Hypothalamus (tissue), 51 donors: ENCODE measurements at places on chromosomes 12 and 14.

GRCh38 chr14:106235356-106236159 is 709.2 kb downstream of the TMEM121 start:
- DNase-seq = no peak

DNA sequence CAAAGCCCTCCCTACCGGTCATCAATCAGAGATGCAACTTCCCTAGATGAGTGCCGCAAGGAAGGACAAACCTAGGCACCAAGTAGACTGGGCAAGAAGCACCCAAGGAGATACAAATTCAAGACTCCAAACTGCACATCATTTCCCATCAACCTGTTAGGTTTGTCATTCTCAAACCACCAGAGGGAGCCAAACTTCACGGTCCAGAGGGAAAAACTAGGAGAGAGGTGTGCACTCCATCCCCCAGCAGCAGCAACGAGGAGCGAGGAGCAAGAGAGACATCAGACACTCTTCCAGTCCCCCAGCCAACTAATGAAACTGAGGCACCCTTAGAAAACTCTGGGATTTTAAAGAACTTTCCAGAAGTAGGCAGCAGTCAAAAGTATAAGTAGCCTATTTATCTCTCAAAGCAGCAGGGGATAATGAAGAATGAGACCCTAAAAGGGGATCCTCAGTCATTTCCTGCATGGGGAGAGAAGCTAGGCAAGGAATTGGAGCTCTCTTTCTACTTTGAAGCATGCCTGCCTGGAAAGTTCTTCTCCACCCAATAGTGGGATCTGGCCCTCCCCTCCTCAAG is 37.0 kb upstream of the NT5DC3 start:
- DNase-seq = no peak

- DNase-seq = no peak
Observed at GRCh38 chr12:67752226-67752732, 103.7 kb downstream of the DYRK2 start.

- DNase-seq = no peak
Observed at GRCh38 chr12:61018571-61018970, 1241.6 kb upstream of the USP15 start.

DNA sequence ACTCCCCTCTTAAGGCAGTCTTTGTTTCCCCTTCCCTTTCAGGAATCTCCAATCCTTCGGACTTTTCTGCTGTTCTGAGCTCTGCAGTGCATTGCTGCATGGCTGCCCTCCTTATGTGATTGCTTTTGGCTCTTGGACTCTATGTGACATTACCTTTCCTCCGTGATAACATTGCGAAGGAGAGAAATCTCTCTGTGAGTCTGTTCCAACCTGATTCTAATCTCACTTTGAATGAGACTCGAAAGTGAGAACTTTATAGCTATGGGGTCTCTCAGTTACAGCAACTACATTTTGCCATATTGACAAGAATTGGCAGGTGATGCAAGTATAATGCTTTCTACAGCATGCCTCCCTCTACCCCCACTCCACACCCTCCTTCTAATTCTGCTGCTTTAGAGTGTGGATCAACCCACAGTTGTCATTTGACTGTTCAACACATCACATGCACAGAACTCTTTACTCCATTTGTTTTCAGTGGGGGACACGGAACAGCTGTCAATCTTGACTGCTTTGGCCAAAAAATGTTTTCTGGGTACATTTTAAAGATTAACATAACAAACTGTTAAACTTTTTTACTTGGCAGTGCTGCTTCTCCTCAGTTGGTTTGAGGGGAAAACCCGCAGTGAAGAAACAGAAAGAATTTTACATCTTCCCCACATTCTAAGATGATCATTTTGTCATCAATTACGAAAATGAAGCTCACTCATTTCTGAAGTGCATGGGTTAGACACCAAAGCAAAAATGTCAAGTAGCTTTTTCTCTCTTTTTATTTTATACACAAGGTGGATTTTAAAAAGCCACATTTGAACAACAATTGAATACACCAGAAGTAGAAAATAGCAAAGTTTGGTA is 125.5 kb upstream of the RMST start:
- no peak for DNase-seq

GRCh38 chr14:93707475-93707874 is 80.8 kb downstream of the PRIMA1 start:
- DNase-seq = no peak

GRCh38 chr12:88897723-88898122 is 317.5 kb upstream of the KITLG start:
- DNase-seq = no peak

- no peak for DNase-seq
Observed at GRCh38 chr12:104222976-104223375, 7.4 kb downstream of the TXNRD1 start.

DNA sequence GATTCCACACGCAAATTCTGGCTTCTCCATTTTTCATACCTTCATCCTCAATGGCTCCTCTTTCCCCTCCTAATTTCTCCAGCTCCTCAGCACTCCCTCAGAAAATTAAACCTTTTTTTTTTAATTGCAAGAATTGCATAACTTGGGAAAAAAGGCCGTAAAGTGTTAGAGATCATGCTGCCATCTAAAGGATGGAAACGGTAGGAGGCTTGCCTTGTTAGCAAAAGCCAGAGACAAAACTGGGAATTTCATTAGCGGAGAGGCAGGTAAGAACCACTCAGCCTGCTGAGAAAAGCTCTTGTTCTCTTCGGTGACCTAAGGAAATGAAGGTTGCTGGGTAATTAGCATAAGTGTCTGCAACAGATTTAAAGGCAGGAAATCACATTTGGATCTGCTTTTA is 204.3 kb downstream of the AEBP2 start:
- DNase-seq = no peak

DNA sequence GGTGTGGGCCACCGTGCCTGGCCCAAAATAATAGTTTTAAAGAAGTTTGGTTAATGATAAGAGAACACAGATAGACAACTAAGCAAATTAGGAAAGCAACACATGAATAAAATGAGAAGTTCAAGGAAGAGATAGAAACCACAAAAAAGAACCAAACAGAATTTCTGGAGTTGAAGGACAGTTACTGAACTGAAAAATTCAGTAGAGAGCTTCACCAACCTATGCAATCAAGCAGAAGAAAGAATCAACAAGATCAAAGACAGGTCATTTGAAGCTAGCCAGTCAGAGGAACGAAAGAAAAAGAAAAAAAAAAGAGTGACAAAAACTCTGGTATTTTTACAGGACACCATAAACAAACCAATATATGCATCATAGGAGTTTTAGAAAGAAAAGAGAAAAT is 15.4 kb upstream of the KRT83 start:
- no peak for DNase-seq

DNA sequence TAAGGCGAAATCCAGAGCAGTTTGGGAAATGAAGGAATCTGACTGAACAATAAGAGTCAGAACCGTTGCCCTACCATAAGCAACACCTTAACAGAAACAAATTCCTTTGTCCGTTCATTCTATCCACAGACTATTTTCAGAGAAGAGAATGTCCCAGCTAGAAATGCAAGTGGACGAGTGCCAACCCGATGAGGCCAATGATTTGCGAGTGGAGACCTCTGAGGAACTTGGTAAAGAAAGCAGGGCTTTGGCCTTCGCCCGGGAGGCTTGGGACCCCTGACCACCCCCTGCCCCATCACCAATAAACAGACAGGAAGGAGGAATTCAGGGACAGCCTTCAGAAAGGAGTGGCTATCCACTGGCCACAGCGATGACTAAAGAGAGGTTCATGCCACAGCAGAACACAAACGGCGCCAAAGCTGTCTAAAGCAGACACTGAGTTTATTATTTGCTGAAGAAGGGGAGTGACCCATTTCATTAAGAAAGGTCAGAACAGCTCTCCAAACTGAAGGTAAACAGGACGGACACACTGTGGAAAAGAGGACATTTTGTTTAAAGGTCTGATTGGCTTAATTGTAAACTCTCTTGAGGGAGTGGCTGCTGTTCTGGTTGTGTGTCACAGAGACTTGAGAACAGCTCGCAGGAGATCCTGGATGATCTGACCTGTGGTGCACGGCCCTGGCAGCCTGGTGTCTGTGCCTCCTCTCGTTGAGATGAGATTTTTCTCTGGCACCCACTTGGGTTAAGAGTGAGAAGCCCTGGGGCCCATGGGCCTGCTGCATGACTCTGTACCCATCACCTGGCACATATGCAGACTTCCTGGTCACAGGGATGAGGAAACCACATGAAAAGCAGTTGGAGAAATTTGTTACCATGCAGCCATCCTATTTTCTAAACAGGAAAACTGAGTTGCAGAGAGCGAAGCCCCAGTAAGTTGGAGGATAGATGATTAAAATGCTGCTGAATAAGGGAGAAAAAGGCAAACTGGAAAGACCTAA is 142.0 kb upstream of the PZP start:
- DNase-seq = no peak

GRCh38 chr12:93614917-93615596 is 42.6 kb downstream of the SOCS2 start:
- DNase-seq = no peak

- DNase-seq = no peak
Observed at GRCh38 chr14:78690836-78691235, 520.7 kb downstream of the NRXN3 start.

DNA sequence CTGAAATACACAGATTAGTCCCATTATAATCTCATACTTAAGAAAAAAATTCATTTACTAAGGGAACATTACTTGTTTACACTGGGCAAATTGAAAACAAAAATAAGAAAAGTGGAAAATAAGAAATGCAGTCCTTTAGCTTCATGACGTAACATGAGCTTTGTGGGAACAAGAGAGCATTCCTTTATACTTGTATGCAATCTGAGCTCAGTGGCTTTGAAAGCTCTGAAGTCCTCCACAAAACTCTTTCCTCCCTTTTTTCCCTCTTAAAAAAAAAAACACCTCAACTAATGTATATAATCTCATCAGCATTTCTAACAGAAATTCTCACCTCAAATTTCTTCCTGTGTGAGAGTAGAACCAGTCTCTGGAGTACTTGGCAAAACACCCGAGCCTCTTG is 76.9 kb upstream of the OTX2 start:
- no peak for DNase-seq

GRCh38 chr12:57852620-57853500 is 6.3 kb upstream of the CTDSP2 start:
- DNase-seq = no peak

GRCh38 chr12:53299101-53299453 is 418 bp upstream of the MYG1 start:
- no peak for DNase-seq

- DNase-seq = no peak
Observed at GRCh38 chr12:115305867-115306266, 621.9 kb upstream of the TBX3 start.

DNA sequence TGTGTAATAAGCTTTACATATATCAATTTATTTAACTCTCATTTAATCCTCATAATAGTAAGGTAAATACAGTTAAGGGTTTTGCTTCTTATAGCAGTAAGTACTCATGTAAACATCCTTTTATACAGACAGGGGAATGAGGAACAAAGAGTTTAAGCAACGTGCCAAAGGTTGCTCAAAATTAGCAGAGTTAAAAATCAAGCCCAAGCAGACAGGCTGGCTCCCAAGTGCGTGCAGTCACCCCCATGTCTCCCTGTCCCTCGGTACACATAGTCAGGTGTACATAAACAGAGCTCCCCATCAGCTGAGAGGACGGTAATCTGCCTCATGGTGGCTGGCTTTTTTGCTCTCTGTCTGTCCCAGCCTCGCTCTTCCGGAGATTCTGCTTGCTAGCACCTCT is 126.4 kb downstream of the DERA start:
- DNase-seq = no peak

GRCh38 chr14:89000007-89000942 is 175.8 kb downstream of the TTC8 start:
- no peak for DNase-seq

DNA sequence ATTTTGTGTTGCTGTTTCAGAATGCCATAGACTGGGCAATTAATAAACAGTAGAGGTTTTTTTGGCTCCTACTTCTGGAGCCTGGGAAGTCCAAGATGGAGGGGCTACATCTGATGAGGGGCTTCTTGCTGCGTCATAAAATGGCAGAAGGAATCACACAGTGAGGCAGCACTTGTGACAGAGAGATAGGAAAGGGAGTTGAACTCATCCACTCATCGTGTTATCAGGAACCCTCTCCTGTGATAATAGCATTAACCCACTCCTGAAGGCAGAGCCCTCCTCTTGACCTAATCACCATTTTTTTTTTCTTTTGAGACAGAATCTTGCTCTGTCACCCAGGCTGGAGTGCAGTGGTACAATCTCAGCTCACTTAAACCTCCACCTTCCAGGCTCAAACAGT is 9.7 kb downstream of the TDG start:
- no peak for DNase-seq

GRCh38 chr12:93894391-93895088 is 217.4 kb downstream of the CRADD start:
- peak; percentile 86 for DNase-seq

DNA sequence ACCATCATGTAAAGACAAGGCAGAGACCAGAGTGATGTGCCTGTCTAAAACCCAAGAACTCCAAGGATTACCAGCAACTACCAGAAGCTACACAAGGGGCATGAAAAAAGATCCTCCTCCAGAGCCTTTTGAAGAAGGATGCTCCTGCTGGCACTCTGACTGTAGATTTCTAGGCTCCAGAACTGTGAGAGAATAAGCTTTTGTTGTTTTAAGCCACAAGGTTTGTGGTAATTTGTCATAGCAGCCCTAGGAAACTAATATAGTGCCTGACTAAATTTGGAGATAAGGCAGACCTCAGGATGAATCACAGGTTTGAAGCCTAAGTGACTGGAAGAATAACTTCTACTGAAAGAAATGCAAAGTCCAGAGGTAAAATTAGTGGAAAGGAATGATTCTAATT is 132.9 kb downstream of the CEP83 start:
- DNase-seq = no peak

GRCh38 chr12:67758119-67758518 is 109.6 kb downstream of the DYRK2 start:
- no peak for DNase-seq

DNA sequence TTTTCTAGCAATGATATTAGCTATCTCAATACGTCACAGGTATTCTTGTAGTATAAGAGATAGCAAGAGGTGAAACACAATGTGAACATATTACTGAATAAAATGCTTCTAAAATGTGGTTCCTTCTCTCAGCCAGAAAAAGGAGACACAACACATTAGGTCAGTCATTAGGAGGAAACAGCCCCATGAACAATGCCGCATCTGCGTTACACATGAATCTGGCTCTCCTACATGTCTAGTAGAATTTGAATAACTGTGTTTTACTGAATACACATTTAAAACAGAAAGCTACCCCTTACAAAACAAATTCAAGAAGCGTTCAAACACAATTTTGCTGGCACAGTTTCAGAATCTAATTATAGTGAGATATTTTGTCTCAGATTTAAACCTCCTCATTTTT is 51.6 kb downstream of the EFCAB11 start:
- no peak for DNase-seq
